AG04450 (cell line): ENCODE measurements at places on chromosomes 4 and X.

GRCh38 chr4:140243278-140243753 is 89.3 kb upstream of the MAML3 start:
- DNase-seq = no peak

DNA sequence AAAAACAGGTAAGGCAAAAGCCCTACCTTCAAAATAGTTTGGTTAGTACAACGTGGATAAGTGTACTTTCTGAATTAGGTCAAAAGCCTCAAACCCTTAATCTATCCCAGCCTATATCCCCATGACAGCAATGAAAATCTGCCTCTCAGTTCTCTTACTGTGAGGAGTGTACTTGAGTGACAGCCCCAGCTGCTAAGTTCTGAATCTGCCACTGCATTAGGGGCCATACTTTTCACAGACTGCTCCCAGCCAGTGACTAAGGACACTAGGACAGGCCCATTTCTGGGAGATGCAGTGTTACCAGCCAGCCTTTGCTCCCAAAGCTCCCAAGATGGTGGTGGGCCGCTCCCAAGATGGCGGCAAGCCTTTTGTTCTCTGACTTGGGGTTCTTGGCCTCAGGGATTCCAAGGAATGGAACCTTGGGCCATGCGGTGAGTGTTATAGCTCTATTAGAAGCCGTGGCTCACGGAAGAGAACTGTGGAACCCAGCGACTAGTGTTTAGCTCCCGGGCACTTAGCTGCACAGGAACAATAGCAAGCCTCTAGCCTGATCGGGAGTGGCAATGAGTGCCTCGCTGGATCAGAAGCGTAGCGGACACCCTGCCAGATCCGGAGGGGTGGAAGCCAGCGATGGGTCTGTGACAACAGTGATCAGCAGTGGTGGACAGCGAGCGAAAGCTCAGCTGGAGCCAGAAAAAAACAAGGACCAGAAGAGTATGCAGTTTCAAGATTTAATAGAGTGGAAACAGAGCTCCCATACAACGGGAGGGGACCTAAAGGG is 175.6 kb upstream of the NRK start:
- DNase-seq = no peak

- DNase-seq = no peak
Observed at GRCh38 chr4:41307638-41308037, 50.9 kb downstream of the UCHL1 start.

DNA sequence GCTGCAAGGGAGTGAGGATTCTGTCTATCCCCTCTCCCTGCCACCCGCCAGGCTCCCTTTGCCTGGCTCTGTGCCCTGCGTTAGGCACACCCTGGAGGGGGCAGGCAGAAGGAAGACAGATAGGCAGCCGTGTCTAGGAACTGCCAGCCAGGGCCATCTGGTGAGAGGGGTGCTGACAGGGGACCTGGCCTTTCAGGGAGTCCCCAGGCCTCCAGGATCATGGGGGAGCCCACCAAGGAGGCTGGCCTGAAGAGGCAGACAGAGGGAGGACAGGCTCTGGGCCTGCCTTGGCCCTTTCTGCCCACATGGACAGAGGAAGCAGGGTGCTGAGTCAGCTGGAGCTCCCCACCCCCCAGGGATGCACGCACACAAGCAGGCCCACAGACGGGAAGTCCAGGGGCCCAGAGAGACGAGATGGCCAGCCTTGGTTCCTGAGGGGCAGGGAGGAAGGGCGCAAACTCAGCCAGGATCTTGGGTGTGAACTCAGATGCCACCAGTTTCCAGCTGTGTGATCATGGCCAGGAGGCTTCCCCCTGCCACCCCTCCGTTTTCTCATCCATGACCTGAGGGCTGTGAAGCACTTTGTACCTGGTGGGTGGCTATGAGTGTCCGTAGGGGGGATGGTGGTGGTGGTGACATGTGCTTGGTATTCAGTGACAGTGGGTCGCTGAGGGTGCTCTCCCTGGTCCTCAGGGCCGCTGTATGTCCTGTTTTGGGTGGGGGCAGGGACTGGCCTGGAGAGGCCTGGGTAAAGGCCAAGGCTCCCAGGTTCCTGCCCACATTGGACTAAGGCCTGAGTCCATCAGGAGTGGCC is 1.8 kb downstream of the SH3BP2 start:
- no peak for DNase-seq
